ENCODE measurements at places on chromosomes 12 and 14.

- DNase-seq = no peak
Measured at GRCh38 chr12:54723379-54724256, 75.5 kb upstream of the DCD start.

DNA sequence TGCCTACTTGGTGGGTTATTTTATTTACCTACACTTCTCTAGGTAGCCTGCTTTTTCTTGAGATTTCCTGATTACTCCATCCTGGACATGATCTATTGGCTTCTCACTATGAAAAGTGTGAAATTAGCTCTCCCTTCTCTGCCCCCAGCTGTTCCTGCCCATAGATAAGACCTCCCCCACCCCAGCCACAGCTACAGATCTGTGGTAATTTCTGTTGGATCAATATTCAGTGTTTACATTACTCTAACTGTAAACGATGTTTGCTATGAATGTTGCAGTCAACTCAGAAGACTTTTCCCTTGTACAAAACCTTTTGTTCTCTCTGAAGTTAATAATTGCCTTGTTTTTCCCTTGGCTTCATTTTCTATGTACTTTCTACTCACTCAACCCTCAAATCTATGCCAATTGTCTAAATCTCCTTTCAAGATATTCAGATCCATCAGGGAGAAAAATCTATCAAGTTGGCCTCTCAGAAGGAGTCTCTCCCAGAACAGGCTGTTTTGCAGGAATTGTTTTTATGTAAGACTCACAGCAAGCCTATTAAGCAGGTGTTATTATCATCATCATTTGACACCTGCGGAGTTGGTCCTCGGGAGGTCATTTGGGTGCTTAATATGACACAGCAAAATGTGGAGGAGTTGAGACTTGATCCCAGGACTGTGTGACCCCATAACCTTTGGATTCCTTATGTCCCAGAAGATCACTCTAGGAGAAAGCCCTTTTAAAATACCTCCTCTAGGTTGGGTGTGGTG, 227.4 kb downstream of the SUDS3 start:
- no peak for DNase-seq

DNA sequence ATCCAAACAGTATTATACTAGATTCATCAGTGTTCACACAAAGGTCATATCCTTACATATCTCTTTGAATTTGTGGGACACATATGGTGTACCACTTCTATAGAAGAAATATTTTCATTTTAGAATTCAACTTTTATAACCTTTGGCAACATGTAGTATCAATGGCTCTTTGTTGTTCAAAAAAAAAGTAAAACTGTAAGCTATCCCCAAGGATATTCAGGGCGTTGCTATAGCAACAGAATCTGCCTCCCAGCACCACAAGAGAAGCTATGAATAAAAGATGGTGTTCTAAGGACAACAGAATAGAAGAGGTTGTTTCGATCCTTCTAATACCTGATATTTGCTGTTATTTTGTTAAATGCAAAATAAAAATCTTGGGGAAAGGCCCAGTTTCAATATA, 139.3 kb downstream of the BRMS1L start:
- no peak for DNase-seq

- no peak for DNase-seq
Measured at GRCh38 chr12:104183443-104183842, 32.1 kb upstream of the TXNRD1 start.

DNA sequence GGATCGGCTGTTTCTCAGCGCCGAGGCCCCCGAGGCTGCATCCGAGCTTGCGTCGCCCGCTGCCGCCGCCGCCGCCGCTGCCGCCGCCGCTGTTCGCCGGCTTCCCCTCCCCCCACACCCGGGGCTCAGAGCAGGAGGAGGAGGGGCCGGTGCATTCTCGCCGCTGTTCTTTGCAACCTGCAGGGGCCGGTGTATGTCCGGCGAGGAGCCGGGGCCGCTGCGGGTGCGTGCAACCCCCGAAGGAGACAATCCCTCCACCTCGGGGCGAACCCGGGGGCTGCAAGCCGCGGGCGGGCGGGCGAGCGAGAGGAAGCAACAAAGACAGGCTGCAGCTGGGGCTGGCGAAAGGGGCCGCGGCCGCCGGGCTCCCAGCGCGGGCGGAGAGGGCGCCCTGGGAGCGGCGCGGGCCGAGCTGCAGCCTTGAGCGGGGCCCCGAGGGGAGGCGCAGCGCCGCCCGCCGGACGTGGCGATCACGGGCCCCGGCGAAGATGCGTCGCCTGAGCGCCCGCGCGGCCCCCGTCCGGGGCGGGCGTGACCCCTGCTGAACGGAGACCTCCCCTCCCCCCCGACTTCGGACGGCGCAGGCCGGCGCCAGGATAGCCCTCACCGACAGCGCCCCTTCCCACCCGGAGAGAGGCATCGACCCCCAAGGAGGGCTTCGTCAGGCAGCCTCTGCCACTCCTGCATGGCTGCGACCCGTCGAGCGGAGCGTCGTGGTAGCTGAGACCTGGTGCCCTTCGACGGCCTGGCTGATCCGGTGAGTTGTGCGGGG, 702 bp downstream of the FAM222A start:
- DNase-seq = peak; percentile 78

DNA sequence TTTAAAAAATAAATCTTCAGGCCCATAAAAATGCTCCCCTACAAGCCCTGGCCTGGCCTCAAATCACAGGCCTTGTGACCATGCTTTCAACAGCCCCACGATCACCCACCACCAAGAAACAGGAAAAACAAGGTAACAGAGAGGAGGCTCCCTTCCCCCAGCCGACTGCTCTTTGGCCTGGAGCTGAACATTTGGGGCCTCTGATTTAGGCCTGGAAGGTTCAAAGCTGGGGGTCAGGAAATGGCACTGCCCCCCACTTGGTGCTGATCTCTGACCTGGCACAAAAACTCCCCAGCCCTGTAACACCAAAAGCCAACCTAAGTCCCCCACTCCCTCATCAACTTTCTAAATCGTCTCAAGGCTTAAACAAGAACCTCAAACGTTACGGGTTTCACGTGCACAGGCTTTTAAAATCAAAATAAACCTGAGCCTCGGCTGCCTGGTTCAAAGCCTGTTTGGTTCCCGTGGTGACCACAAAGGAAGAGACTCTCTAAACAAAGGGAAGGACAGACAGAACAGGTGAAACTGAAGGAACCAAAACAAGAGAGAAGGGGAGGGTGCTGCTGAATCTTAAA, 9.0 kb downstream of the ACTN1 start:
- DNase-seq = no peak

DNA sequence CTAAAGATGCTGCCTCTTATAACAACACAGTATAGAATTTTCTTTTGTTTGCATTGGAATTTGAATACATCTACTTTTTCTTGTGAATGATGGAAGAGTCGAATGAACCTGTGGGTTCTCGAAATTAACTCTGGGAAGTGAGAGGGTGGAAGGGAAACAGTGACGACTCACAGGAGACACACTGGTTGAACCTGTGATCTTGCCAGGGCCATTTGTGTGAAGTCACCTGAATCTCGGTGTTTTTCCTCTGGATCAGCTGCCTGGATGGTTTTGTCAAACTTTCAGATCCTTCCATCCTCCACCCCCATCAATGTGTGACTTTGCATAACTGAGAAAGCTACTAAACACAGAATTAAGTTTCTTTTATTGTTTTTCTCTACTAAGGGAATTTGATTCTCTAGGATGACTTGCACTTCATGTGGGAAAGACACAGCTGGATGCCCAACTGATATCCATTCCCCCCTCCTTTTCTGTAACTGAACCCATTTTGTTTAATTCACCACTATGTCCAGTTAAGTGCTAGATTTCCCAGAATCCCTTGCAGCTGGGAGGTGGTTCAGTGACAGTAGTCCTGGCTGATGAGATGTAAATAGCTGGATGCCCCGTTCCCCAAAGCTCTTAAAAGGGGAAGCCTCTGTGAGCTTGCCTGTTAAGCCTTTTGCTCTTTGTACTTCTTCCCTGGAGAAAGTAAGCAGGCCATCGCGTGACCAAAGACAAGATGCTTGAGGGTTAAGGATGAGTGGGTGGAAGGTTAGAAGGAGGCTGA, 6.3 kb downstream of the PPFIBP1 start:
- DNase-seq = no peak

DNA sequence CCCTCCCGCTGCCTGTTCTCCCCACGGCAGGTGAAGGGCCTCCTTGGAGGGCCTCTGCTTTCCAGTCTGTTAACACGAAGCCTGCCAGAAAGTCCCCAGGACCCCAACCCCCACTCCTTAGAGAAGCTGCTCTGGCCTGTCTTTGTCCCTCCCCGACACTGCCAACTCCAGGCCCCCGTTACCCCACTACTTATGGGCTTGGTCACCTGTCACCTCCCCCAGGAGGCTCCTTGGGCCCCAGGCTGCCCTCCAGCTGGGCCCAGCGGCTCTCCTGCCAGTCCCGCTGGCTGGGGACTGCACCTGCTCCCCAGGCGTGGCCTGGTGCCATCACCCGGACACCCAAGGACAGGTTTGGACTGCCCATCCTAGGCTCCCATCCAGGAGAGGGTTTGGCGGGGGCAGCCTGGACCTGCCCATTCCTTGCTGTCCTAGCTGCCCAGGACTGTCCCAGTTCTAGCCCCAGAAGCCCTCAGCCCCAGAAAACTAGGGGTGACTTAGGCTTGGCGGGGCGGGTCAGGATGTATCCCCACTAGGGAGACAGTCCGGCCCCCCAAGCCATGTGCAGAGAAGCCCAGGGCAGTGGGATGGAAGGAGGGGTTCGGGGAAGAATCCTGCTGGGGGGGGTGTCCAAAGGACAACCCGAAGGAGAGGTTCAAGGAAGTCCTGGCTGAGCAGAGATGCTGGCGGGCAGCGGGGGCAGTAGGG, 155.7 kb upstream of the C14orf180 start:
- peak; percentile 45 for DNase-seq

GRCh38 chr12:57430931-57431566, at the start of gene R3HDM2:
R3HDM2 (minus strand) TSS chr12:57431043; CDS start chr12:57310428, 120,615 bp downstream.
- DNase-seq = peak; percentile 97
